Calu3 (cell line): ENCODE measurements at places on chromosomes 11 and 22. TPM values are rescaled to one million over a fixed set of nuclear protein-coding genes. Genes with fewer than 3 reads are reported as not detected.

POTEH gene
- not detected in 2 replicates for total RNA-seq

CACNA1I gene
- 0.05 and 0.07 TPM in 2 replicates for total RNA-seq

- H3K27me3 ChIP-seq: no peaks in the 10 kb centered on the region
- H3K4me3 ChIP-seq: no peak overlapping the region
- H3K4me1 ChIP-seq: no peaks in the 10 kb centered on the region
These were observed 314.0 kb upstream of the CTSC start for GRCh38 chr11:88651556-88651955.

DNA sequence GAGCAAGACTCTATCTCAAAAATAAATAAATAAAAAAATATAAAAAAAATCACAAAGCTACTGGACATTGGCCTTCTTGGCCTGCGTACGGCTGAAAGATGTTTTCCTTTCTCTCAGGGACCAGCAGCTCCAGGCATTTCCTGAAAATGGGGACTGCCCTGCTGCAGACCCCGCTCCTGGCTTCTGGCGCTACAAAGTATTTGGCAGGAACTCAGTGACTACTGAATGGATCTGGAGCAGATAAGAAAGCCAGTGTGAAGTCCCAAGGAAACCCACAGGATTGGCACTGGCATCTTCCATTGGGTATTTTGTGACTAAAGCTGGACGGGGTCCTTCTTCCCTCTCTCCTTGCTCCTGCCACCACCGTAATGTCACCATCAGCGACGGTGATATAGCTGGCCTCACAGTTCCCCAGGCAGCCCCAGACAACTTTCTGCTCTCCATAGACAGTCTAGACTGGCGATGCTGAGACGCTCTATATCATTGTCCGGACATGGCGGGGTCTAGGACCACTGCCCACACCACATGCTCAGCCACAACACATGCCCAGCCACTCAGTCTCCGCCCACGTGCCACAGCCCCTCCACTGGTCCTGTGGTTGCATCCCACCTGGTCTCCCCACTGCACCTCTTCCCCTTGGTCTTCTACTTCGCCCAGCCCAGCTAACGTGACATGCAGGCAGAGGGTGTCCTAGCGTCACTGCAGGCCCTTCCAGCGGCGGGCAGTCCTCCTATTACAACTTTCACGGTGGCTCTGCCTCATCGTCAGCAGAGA is 22.7 kb upstream of the YPEL1 start:
- no peaks in the 10 kb centered on the region for H3K27me3 ChIP-seq
- H3K36me3 ChIP-seq: peaks cover 17% of the 10 kb centered on the region
- no peak overlapping the region for H3K4me3 ChIP-seq
- H3K27ac ChIP-seq: no peak overlapping the region

- no peak overlapping the region for H3K27ac ChIP-seq
- H3K4me1 ChIP-seq: no peaks in the 10 kb centered on the region
- no peak overlapping the region for H3K4me3 ChIP-seq
- DNase-seq: no peak
- H3K27me3 ChIP-seq: no peaks in the 10 kb centered on the region
These were observed 42.4 kb upstream of the RCE1 start for GRCh38 chr11:66800720-66801428.

TNNT3 gene
- not detected in 2 replicates for total RNA-seq

- H3K27ac ChIP-seq: no peak overlapping the region
- H3K27me3 ChIP-seq: peaks cover 47% of the 10 kb centered on the region
These were observed 106.8 kb downstream of the GRAMD1B start for GRCh38 chr11:123536690-123537437.
